Activated naive CD4-positive, alpha-beta T cell treated with anti-CD3 and anti-CD28 coated beads, Interleukin-2, amount 50 U/mL, for 72 hours (primary cell): ENCODE measurements at places on chromosomes 7 and 10.

DNA sequence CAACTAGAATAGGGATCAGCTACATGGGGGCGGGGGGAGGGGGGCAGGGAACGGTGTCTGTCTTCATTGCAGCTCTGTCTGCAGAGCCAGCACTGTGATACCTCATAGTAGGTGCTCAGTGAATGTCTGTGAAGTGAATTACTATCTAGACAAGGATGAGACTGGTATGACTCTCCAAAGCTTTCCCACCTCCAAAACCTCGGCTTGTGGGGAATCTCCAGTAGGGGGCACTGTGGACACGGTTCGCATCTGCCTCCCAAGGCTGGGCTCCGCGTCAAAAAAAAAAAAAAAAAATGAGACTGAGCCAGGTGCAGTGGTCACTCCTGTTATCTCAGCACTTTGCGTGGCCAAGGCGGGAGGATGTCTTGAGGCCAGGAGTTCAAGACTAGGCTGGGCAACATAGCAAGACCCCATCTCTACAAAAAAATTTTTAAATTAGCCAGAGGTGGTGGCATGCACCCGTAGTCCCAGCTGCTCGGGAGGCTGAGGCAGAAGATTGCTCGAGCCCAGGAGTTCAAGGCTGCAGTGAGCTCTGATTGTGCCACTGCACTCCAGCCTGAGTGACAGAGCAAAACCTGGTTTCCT, 9.6 kb downstream of the TRIM56 start:
- DNase-seq = peak; percentile 42

- no peak for DNase-seq
Measured at GRCh38 chr10:12566161-12567115, 217.1 kb downstream of the CAMK1D start.

DNA sequence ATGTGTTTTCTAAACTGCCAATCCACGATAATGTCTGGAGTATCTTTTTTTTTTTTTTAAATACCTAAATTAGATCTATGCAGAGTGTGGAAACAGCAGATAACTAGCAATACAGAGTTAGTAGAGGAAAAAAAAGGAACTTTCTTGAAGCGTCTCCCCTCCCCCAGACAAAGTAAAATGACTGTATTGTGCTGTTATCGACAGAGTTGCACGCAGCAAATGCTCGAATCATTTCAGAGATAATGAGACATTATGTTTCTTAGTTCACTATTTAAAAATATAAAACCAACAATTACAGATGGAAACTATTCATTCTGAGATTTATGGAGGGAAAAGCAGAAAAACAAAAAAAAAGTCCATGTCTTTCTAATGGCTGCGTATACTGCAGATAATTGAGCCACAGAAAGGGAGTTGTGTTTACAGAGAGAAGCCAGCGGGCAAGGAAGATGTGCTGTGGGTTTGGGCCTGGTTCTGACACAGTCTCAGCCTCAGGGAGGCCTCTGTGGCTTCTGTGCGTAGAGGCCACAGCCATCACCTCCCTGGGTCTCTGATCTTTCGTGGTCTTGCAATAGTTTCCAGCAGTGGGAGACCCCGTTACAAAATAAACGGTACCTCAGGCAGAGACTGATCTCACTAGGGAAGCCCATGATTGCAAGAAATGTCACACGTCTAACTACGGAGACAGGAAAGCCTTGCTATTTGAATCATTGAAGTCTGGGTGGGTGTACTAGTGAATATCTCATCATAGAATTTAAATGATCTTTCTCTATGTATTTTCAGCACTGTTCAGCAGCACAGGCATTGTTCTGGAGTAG, 19.1 kb upstream of the KLF6 start:
- peak; percentile 67 for DNase-seq

DNA sequence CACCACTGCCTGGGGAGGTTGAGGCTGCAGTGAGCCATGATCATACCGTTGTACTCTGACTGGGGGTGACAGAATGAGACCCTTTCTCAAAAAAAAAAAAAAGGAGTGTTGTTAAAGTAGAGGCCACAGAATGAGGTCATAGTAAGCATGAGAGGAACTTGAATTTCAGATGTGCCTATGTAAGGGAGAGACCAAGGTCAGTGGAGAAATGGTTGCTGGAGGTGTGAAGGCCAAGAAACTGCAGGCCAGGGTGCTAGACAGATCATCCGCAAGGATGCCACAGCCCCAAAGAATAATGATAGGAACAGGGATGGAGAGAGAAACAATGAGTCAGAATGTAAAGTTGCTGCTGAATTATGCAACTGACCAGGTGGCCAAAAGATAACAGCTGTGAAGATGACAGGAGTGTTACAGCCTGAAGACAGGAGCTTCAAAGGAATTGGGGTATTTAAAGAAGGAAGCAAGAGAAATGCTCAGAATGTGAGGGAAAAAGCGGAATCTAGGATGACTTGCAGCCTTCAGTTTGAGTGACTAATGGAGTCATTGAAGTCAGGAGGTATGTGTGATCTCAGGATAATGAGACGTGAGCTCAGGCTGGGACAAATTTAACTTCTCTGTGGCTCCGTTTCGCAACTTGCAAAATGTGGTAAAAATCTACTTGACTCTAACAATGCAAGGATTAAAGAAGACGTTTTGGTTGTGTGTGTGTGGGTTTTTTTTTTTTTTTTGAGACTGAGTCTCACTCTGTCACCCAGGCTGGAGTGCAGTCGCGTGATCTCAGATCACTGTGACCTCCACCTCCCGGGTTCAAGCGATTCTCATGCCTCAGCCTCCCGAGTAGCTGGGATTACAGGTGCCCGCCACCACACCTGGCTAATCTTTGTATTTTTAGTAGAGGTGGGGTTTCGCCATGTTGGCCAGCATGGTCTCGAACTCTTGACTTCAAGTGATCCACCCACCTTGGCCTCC, 22.2 kb downstream of the TYW1B start:
- DNase-seq = no peak

DNA sequence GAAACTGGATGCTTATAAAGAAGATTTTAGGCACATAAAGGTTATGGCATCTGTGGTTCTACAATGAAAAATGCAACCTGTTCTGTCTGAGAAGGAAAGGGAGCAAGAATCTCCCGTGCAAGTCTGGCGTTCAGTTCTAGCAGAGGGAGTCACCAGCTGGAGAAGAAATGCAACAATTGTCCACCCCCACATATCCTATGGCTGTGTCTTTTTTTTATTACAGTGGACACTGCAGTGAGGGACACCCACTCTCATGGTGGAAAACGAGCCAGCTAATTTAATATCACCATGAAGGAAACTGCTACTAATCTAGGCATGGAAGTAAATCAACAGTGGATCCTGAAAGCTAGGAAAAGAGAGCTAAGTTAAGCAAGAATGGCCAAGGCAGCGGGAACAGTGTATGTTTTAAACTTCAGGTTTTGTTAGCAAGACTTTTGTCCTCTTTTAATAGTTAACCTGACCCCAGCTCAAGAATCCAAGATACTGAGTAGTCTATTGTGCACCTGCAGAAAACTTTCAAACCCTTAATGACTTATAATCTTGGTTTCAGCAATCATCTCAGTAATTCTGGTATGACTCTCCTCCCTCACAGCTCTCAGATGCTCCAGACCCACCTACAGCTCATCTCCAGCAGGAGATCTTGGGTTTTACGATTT, 149.3 kb downstream of the FGFR2 start:
- DNase-seq = no peak

GRCh38 chr10:30619966-30620365, 9.6 kb downstream of the LYZL2 start:
- no peak for DNase-seq

- DNase-seq = no peak
Measured at GRCh38 chr7:101746314-101746713, 71.1 kb upstream of the CUX1 start.

DNA sequence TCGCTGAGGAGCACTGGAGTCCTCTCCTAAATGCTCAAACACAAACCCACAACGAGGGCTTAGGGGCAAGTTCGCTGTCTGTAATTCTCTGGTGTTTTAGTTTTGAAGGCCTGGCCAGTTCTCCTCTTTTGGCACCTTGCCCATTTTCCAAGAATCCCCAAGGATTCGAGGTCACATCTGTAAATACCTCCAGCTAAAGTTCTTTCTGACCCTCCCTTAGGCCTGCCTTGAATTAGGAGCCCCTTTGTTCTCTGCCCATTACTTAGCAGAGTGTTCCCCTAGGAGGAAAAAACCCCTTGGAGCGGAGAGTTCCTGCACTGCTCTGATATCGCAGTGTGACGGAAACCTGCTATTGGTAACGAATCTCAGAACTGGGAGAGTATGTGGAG, 743 bp upstream of the PYROXD2 start:
- DNase-seq = no peak

DNA sequence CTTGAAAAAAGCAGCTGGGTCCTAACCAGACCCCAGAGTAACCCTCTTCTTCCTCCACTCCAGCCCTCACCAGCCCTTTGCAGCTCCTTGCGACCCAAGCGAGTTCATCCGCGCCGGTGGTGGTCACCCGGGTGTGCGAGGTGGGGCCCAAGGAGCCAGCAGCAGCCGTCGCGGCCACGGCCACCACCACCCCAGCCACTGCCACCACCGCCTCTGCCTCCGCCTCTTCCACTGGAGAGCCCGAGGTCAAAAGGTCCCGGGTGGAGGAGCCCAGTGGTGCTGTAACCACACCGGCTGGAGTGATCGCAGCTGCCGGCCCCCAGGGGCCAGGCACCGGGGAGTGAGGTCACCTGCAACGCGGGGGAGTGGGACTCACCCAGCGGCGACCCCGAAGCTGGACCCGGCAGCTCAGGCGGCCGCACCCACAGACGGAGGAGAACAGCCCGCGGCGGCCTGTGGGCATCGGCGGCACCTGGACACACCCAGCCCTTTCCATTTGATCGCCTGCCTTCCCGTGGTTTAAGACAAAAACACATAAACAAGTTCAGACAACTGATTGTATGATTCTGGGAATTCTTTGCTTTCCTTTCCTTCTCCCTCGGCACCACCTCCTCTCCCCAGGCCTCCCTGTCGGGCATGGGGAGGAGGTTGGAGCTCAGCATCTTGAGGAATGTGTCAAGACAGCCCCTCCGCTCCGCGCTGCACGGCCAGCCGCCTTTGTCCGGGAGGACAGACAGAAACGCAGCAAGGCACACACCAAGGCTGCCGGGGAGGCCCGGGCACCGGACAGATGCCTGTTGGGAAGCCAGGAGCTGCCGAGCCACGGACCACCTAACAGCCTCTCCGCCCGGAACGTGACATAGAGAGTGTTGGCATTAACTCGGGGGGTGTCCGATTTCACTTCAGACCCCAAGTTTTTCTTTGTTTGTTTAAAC, 13.0 kb upstream of the AP5Z1 start:
- DNase-seq = no peak

- no peak for DNase-seq
Measured at GRCh38 chr10:129968020-129968852, 4.2 kb upstream of the EBF3 start.

GRCh38 chr7:82223580-82223979, 220.0 kb downstream of the CACNA2D1 start:
- DNase-seq = no peak

- DNase-seq = no peak
Measured at GRCh38 chr7:113179313-113179712, 61.0 kb upstream of the SMIM30 start.

GRCh38 chr10:101485207-101485606, 102.8 kb downstream of the POLL start:
- no peak for DNase-seq

GRCh38 chr7:41731493-41732435, 28.9 kb upstream of the INHBA start:
- no peak for DNase-seq

GRCh38 chr7:36943591-36944435, 219.5 kb upstream of the AOAH start:
- DNase-seq = no peak

GRCh38 chr10:44974628-44975430, 3.8 kb downstream of the DEPP1 start:
- DNase-seq = peak; percentile 75

DNA sequence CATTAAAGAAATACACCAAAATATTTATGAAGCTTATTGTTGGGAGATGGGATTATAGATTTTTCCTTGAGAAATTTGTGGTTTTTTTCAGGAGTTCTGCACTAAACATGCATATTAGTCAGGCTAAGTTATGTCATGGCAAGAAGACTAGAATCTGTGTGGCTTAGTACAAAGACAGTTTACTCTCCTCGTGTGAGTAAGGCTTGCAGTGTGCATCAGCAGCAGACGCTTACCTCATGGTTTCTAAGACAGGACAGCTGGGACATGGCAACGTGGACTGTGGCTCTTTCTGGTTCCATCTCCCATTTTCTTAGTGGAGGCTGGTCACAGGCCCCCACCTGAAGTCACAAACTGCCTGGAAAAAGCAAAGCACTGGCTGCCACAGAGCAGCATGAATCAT, 429.6 kb upstream of the VSTM2A start:
- DNase-seq = no peak

GRCh38 chr10:113385021-113385999, 167.5 kb upstream of the HABP2 start:
- DNase-seq = no peak

DNA sequence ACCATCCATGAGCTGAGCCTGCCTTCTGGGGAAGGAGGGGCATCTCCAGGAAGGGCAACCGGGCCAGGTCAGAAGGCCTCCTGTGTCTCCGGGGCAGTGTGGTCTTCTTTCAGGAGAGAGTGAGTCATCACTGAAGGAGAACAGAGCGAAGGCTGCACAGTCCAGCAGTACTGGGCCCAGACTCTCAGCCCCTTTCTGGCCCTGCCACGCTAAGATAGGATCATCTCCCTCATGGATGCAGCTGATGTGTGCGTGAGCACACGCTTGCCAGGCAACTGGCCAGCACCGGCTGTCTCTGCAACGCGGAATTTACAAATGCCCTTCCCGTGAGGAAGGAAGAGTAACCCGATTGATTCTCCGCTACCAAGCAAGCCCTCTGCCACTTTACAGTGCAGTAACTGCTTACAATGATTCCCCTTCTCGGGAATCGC, 328.2 kb downstream of the TNS3 start:
- no peak for DNase-seq

- no peak for DNase-seq
Measured at GRCh38 chr7:68266004-68266579, 1269.5 kb downstream of the TYW1 start.

DNA sequence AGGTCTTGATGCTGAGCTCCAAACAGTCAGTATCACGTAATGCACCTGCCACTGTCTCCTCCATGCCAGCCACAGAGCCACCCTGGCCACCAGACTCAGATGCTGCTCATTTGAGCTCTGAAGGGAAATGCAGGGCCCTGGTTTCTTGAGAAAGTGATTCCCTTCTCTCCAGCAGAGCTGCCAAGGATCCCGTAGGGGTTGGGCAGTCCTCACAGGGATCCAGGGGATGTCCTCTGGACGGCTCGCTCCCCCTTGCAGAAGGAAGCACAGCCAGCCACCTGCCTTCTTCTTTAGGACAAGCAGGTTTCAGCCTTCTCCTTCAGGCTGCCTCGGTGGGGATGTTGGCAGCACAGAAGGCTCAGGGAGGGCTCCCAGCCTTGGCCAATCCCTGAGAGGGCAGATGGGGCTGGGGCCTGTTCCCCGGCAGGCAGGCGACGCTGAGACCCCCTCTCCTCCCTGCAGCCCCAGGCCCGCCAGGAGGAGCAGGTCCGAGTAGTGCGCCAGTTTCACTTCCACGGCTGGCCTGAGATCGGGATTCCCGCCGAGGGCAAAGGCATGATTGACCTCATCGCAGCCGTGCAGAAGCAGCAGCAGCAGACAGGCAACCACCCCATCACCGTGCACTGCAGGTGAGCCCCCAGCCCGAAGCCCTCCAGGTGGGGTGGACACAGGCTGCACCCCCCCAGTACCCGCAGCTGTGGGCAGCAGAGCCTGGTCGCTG, 48.9 kb downstream of the MKI67 start:
- no peak for DNase-seq
